ENCODE measurements at places on chromosomes 5 and 9. TPM values are rescaled to one million over a fixed set of nuclear protein-coding genes. Genes with fewer than 3 reads are reported as not detected.

VCAN gene
- 0.25 TPM for total RNA-seq

DNA sequence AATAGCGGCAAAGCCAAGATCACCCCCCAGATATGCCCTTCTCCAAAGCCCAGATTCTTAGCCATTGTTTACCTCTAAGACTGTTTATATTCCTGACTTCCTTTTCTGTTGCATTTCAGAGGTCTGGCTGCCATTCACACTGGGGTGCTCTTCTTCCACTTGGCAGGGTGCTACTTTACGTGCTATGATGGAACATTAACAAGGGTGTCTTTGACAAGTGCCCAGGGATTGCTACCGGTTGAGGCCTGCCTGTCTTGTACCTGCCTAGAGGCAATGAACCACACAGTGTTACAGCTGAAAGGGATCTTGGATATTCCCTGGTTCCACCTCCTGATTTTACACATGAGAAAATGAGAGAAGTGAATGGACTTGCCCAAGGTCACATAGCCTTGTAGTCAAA is 352.1 kb upstream of the KIF2A start:
- no peak for DNase-seq

PCDHGB4 gene
- 10.6 TPM for total RNA-seq

CDO1 gene
- total RNA-seq: 1.6 TPM

GRCh38 chr9:127862075-127863011 is 7.9 kb upstream of the ENG start:
- DNase-seq: no peak

Measured in dermis microvascular lymphatic vessel endothelial cell (primary cell).